AG08395 (cell line): ENCODE measurements at places on chromosomes 1 and 21.

DNA sequence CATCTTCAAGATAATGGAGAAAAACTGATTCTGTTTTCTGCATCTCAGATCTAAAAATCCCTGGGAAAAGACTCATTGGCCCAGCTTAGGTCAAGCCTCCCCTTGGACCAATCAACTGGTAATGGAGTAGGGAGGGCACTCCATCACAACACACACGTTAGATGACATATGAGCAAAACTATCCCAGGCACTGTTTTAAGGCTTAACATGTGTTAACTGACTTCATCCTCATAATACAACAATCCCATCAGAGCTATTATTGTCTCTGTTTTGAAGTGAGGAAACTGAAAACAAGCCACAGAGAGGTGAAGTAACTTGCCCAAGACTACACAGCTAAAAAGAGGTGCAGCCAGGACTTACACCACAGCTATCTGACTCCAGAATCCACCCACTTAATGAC lies 14.7 kb upstream of the CITED4 start:
- DNase-seq: no peak

DNA sequence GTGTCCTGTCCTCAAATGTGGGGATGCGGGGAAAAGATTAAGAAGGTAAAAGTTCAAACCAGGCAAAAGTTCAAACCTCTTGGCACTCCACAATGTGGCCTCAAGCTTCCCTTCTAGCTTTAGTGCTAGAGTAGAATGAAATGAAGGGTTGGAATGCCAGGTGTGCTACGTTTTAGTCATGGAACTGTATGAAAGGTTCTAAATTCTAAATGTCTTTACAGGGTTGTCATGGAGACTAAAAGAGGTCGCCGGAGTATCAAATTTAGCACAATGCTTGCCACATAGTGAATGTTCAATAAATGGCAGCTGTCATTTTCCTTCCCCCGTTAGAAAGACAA lies 57.2 kb upstream of the LRRC8D start:
- DNase-seq: no peak

- no peak for DNase-seq
Observed at GRCh38 chr1:15739745-15740144, 2.6 kb upstream of the TMEM82 start.

- peak; percentile 18 for DNase-seq
Observed at GRCh38 chr1:99600782-99601181, 45.1 kb upstream of the PALMD start.

GRCh38 chr1:59831529-59831928 lies 16.8 kb downstream of the HOOK1 start:
- no peak for DNase-seq

- DNase-seq: no peak
Observed at GRCh38 chr1:33462405-33463164, 9.9 kb upstream of the ZSCAN20 start.

DNA sequence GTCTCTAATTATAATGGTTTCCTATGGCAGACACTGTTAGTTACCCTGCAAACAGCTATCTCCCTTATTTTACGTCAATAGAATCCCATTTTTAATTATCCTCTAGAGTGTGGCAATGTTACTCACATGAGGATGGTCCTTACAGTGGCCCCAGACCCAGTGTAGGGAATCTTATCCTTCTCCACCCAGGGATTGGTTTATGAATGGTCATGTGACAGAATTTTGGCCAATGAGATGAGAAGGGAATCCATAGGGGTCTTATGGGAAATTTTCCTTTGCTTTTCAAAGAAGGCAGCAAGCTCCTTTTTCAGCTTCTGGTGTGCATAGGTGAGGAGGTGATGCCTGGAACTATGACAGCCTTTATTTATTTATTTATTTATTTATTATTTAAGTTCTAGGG lies 59.0 kb upstream of the HUNK start:
- DNase-seq: no peak

DNA sequence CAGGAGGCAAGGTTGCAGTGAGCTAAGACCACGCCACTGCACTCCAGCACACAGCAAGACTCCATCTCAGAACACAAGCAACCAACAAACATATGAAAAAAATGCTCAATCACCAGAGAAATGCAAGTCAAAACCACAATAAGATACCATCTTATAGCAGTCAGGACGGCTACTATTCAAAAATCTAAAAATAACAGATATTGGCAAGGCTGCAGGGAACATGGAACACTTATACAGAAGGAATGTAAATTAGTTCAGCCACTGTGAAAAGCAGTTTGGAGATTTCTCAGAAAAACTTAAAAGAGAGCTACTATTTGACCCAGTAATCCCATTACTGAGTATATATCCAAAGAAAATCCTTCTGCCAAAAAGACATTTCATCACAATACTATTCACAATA lies 27.6 kb upstream of the POGK start:
- DNase-seq: peak; percentile 17

DNA sequence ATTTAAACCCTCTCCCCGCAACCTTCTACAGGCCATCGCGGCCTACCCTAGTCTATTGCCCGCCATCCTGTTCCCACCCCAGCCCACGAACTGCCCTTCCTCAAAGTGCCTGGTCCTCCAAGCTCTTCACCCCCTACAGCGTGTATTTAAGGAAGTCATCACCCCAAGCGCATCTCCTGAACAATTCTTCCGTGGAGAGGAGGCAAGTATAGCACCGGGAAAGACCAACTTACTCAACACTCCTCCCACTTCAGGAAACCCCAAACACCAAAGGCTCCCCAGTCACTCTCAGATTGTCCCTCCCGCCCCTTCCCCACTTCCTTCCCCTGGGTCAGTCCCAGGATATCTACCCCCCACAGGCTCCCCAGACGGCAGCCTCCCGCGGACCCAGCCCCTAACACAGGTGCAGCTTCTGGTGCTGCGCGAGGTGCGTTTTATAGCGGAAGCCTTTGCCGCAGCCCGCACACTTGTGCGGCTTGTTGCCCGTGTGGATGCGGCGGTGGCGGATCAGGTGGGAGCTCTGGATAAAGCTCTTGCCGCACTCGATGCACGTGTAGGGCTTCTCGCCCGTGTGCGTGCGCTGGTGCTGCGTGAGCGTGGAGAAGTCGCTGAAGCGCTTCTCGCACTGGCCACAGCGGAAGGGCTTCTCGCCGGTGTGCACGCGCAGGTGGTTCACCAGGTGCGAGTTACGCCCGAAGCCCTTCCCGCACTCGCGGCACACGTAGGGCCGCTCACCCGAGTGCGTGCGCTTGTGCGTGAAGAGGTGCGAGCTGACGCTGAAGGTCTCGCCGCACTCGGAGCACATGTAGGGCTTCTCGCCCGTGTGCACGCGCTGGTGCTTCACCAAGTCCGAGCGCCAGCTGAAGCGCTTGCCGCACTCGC lies 25.5 kb downstream of the ZNF697 start:
- no peak for DNase-seq

DNA sequence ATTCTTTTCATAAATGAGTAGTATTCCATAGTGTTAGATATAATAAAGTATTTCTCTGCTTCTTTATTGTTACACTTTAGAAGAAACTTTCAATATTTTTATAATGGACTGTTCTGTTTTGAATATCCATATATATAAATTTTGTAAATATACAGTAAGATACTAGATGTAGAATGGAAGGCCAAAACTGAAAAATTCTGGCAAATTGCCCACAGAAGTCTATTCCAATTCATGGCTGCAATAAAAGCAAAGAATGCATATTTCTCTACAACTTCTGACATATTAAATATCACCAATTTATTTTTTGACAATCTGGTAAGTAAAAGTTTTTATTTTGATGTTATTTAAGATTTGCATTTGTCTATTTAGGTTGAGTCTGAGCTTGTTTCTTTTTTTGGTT lies 532.5 kb downstream of the NCAM2 start:
- DNase-seq: no peak

- peak; percentile 67 for DNase-seq
Observed at GRCh38 chr1:57623039-57623790, 199.4 kb upstream of the DAB1 start.

DNA sequence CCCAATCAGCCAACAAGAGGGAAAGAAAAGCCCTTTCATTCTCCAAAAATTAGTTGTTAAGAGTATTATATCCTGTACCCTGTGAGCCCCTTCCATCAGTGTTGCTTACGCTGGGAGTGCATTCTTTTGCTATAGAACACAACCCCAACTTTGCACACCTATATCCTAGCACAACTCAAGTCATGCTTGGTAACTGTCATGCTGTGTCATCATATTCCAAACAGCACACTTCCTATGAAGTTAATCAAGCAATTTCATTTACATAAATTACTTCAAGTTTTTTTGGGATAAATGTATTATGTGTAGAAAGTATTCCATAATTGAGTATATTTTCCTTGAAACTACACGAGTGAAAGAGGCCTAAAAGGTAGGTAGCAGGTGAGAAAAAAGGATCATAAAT lies 20.0 kb downstream of the FUBP1 start:
- DNase-seq: no peak

- DNase-seq: peak; percentile 59
Observed at GRCh38 chr1:94922761-94923331, 4.1 kb downstream of the CNN3 start.

DNA sequence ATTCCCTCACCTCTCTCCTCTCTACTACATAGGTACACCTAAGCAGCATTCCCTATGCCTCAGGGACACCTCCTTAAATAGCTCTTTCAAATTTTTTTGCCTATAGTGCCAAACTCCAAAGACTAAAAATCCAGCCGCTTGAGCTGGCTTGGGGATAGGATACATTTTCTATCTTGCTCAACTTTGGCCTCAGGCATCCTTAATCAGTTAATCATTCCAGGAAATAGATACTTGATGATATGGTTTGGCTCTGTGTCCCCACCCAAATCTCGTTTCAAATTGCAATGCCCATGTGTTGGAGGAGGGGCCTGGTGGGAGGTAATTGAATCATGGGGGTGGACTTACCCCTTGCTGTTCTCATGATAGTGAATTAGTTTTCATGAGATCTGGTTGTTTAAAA lies 11.4 kb upstream of the PHGDH start:
- DNase-seq: no peak

- DNase-seq: no peak
Observed at GRCh38 chr1:205499789-205500188, 4.7 kb upstream of the CDK18 start.

DNA sequence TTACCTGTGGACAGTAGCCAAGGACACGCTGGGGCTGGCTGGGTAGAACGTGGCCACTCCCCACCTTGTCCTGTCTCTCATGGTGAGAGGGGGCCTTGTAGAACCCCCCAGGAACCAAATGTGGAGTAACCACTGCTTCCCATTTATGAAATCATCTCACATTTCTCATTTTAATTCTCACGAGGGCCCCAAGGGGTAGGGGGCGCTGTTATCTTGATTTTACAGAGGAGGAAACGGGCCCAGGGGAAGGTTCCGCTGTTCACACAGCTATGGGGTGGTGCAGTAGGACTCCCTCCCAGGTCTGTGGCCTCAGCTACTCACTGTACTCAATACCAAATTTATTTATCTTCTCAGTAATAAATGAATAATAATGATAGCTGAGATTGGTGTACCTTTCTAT lies 5.5 kb downstream of the SMPDL3B start:
- peak; percentile 34 for DNase-seq

GRCh38 chr1:226708342-226708780 lies 30.7 kb downstream of the ITPKB start:
- DNase-seq: peak; percentile 89

GRCh38 chr21:40385883-40386282 lies 461.1 kb downstream of the DSCAM start:
- no peak for DNase-seq

DNA sequence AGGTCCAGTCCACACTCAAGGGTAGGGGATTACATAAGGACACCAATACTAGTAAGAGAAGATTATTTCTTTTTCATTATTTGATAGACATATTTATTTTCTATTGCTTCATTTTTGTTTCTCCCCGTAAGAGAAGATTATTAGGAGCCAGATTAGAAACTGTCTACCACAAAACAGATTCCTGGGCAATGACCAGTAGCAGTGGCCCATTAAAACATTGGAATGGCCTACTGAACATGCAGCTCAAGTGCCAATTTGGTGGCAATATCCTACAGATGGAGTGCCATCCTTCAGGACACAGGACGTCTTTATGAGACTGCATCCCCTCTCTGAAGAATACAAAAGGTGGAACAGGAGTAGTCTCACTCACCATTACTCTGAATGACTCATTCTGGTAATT lies 34.0 kb upstream of the ARHGAP29 start:
- no peak for DNase-seq

DNA sequence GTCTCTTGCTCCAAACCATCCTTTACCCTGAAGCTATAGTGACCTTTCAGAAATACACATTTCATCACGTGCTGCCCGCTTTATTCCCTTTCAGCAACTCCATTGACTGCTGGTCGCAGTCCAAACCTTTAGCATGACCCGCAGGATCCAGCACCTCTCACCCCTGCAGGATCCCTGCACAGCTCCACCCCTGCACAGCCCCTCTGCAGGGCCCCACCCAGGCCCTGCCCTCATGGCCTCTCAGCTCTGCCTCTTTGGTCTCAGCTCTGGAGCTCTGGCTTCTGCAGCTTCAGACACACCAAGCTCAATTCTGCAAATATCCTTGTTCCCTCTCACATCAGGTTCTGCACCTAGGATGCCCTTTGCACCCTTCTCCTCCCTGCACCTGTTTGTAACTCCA lies 264.9 kb upstream of the C1orf174 start:
- DNase-seq: no peak

- DNase-seq: peak; percentile 97
Observed at GRCh38 chr1:12143631-12144155, 23.1 kb upstream of the TNFRSF1B start.

- no peak for DNase-seq
Observed at GRCh38 chr1:116152950-116153691, 41.9 kb downstream of the MAB21L3 start.

- DNase-seq: peak; percentile 74
Observed at GRCh38 chr1:168653567-168653966, 75.4 kb downstream of the DPT start.

DNA sequence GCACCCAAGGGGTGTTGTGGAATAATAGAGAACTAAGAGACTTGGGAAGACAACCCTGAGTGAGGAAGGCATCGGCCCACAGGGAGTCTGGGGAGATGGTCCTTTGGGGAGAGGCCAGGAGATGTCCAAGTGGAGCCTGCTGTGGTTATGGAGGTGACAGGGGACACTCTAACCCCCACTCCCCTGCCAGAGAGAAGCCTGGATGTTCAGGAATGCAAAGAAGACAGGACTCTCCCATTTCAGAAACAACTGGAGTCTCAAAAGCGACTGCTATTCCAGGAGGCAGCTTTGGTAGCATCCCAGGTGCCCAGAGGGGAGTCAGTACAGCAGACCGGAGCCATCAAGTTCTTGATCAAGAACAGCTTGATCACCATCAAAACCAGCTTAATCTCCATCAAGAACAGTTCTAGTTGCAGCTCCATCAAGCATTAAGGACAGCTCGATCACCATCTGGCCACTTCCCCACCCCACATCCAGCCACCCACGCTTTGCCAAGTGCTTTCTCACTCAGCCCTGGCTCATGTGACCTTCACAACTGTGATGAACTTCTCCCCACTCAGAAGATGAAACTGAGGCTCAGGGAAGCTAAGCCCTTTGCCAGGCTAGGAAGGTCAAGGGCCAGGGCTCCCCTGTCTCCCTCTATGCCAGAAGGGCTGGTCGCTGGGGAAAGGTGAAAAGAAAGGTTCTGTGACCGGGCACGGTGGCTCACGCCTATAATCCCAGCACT lies 743 bp downstream of the CD52 start:
- no peak for DNase-seq

DNA sequence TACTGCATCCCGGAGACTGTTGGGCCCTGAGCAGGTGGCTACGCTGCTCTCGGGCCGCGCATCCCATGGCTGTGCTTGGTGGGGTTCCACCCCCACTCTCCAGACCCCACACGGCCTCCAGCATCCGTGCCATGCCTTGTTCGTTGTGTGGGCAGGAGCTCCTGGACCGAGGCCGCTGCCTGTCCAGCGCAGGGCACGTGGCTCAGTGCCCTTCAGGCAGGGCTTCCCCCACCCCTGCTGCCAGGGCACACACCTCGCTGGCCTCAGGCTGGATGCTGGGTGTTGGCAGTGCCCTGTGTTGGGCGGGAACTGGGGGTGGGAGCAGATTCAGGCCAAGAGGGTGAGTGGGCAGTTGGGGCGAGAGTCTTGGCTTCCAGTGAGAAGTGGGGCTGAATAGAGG lies 9.9 kb downstream of the PRKCZ start:
- DNase-seq: no peak
